Activated CD4-positive, alpha-beta memory T cell treated with anti-CD3 and anti-CD28 coated beads, Interleukin-2, amount 10 ng/mL, durations not matched to agents 7 days and 5 days (primary cell): ENCODE measurements at places on chromosomes 3 and 15. TPM values are rescaled to one million over a fixed set of nuclear protein-coding genes. Genes with fewer than 3 reads are reported as not detected.

DNA sequence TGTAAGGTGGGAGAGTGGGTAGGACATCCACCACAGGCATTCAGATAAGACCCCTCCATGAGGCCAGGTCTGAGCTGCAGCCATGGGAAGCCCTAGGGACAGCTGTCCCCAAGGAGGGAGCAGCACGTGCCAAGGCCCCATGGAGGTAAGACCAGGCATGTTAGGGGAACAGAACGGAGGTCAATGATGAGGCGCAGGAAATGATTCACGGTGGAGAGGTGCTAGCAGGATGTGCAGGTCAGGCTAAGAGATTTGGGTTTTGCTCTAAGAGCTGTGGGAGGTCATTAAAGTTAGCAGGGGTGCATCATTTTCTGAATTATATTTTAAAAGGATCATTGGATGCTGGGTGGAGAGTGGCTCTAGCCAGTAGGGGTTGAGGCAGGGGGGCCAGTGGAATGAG is 66.4 kb upstream of the SNRPA1 start:
- H3K27me3 ChIP-seq, result peaks cover 8% of the 10 kb centered on the region
- H3K4me3 ChIP-seq, result no peak overlapping the region
- DNase-seq, result no peak
- no peak overlapping the region for H3K27ac ChIP-seq
- peaks cover 8% of the 10 kb centered on the region for H3K4me1 ChIP-seq

DNA sequence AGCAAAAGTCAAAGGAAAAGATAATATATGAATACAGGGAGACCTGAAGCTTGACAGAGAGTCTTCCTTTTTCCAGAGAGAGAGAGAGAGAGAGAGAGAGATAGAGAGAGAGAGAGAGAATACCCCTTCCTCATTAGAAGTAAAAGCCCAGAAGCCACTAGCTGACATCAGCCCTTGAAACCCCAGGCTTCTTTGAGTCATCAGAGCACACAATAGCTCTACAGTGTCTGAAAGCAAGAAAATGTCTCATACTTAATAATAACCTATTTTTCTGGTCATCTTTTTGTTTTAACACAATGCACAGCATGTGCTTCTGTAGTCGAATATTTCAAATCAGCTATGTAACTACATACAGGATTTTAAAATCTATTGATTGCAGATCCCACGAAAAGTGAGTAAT is 109.2 kb upstream of the NANOGP8 start:
- DNase-seq, result no peak
- no peaks in the 10 kb centered on the region for H3K4me1 ChIP-seq
- no peak overlapping the region for H3K4me3 ChIP-seq
- no peak overlapping the region for H3K27ac ChIP-seq
- H3K36me3 ChIP-seq, result no peaks in the 10 kb centered on the region
- H3K27me3 ChIP-seq, result no peaks in the 10 kb centered on the region

Gene SKOR1
- total RNA-seq, result 0.23 TPM

GRCh38 chr3:15197340-15198029 is 8.6 kb upstream of the CAPN7 start:
- H3K27me3 ChIP-seq, result peaks cover 22% of the 10 kb centered on the region
- no peak for DNase-seq
- no peak overlapping the region for H3K4me3 ChIP-seq
- no peak overlapping the region for H3K27ac ChIP-seq

- DNase-seq, result no peak
- no peaks in the 10 kb centered on the region for H3K27me3 ChIP-seq
- no peaks in the 10 kb centered on the region for H3K36me3 ChIP-seq
- no peak overlapping the region for H3K4me3 ChIP-seq
Measured at GRCh38 chr3:112633757-112634156, 7.2 kb downstream of the CCDC80 start.

- H3K4me3 ChIP-seq, result no peak overlapping the region
- no peaks in the 10 kb centered on the region for H3K27me3 ChIP-seq
- H3K27ac ChIP-seq, result no peak overlapping the region
- peaks cover 47% of the 10 kb centered on the region for H3K36me3 ChIP-seq
Measured at GRCh38 chr3:197874064-197874463, 75.9 kb upstream of the RPL35A start.

Gene BFSP2
- 0.55 TPM for total RNA-seq

GRCh38 chr3:25664812-25665314 is at the start of gene TOP2B:
TSS of gene TOP2B (minus strand) at chr3:25664907. CDS start at chr3:25664297, 610 bp downstream.
- H3K4me3 ChIP-seq, result peak within 1 kb of the TSS; percentile 92
- peak within 1 kb of the TSS; percentile 95 for H3K27ac ChIP-seq
- H3K27me3 ChIP-seq, result peaks cover 5% of the 10 kb centered on the region
- peaks cover 37% of the 10 kb centered on the region for H3K4me1 ChIP-seq

DNA sequence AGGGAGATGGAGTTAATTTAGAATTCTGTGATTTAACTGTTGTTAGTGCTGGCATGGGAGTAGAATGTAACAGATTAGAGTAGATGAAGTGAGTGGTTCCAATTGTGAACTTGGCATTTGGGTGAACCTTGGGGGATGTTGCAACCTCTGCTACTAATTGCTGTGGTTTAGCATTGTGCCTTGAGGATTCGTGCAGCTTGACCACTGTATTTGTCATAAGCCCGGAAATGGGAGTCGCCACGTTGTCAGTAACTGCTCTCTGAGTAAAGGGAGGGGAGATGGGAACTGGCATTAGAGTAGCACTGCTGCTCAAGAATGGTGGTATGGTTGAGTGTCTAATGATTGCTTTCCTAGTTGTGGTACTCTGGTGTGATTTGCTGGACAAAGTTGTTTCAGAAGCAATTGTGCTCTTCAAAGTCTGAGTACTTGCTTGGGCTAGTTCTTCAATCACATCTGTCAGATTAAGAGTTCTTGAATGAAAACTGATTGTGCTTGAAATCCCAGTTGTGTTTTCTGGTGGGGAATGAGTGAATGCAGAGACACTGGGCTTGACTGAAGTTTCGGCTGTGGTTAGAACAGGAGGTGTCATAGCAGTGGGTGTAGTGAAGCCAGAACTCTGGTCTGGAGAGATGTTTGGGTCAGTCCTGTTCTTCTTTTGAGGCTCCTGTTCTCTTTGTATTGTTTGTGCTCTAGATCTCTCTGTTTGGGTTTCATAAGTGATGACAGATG is 15.4 kb downstream of the IGSF10 start:
- H3K27ac ChIP-seq, result no peak overlapping the region
- no peak overlapping the region for H3K4me3 ChIP-seq
- H3K36me3 ChIP-seq, result no peaks in the 10 kb centered on the region
- no peaks in the 10 kb centered on the region for H3K4me1 ChIP-seq
- H3K27me3 ChIP-seq, result peaks cover 11% of the 10 kb centered on the region

DNA sequence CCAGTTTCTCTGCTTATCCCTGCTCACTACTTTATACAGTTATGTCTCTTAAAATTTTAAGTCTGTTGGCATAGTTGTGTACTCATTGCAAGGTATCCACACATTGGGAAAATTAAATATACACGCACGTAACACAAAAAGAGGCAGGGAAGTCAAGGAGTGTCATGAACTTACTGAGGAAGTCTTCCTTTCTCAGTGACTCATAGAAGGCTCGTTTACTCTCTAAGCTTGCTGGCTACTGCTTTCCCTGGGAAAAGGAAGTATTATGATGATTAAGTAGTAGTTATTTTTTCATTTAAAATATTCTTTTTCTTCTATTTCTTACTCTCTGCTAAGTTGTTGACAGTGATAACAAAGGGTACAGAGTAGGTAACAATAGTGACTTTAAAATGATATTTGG is 287.3 kb downstream of the UBE2E2 start:
- DNase-seq, result no peak
- H3K4me3 ChIP-seq, result no peak overlapping the region
- no peaks in the 10 kb centered on the region for H3K36me3 ChIP-seq
- H3K27me3 ChIP-seq, result no peaks in the 10 kb centered on the region

DNA sequence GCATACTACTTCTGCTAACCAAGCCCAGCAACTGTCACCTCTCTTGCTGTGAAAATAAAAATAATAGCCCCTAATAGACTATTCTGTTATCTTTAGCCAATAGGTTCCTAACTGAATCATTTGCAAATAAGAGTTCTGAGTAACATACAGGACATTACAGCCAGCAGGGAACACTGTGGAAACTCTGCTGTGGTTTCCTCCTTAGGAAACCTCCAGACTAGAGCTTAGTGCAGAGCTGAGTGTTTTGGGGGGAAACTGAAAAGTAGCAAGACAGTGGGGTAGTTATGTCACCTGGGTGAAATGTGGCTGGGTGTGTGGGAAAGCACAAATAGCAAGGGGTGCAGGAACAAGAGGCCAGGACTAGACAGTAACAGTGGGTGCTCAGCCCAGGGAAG is 32.4 kb downstream of the DZIP1L start:
- H3K4me3 ChIP-seq, result peak overlapping the region; percentile 56
- no peaks in the 10 kb centered on the region for H3K36me3 ChIP-seq
- H3K27me3 ChIP-seq, result peaks cover 18% of the 10 kb centered on the region
- H3K4me1 ChIP-seq, result peaks cover 32% of the 10 kb centered on the region
- DNase-seq, result no peak

- H3K4me3 ChIP-seq, result no peak overlapping the region
- H3K27me3 ChIP-seq, result no peaks in the 10 kb centered on the region
- H3K36me3 ChIP-seq, result no peaks in the 10 kb centered on the region
- H3K4me1 ChIP-seq, result no peaks in the 10 kb centered on the region
- H3K27ac ChIP-seq, result no peak overlapping the region
- no peak for DNase-seq
Measured at GRCh38 chr3:79810092-79810491, 42.3 kb upstream of the ROBO1 start.

- no peak for DNase-seq
- H3K4me1 ChIP-seq, result peaks cover 23% of the 10 kb centered on the region
Measured at GRCh38 chr3:196218155-196218712, 1.9 kb downstream of the SLC51A start.

GRCh38 chr3:150556792-150557191 is 10.2 kb downstream of the EIF2A start:
- no peak overlapping the region for H3K27ac ChIP-seq
- H3K36me3 ChIP-seq, result peaks cover 61% of the 10 kb centered on the region
- no peaks in the 10 kb centered on the region for H3K27me3 ChIP-seq
- H3K4me1 ChIP-seq, result peaks cover 33% of the 10 kb centered on the region
- no peak overlapping the region for H3K4me3 ChIP-seq

DNA sequence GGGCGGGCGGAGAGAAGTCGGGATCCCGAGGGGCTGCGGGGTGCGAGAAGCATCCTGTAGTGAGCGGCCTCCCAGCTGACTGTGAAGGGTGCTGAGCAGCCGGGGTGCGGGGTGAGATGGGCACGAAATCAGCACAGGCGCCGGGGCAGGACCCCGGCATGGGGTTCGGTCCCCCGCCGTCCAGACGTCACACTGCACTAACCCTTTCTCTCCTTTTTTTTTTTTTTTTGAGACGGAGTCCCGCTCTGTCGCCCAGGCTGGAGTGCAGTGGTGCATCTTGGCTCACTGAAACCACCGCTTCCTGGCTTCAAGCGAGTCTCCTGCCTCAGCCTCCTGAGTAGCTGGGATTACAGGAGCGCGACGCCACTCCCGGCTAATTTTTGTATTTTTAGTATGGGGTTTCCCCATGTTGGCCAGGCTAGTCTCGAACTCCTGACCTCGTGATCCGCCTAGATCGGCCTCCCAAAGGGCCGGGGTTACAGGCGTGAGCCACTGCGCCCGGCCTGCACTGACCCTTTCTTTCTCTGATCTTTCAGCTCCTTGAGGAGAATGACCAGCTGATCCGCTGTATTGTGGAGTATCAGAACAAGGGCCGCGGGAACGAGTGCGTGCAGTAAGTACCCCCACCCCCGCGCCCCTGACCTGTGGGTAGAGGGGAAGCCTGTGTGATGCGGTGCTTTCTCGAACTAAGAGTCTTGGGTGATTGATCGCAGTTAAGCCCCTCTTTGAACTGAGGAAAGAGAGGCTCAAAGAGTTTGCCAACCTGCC is 513 bp downstream of the SS18L2 start:
- peak overlapping the region; percentile 88 for H3K4me3 ChIP-seq
- H3K27ac ChIP-seq, result peak overlapping the region; percentile 92
- peaks cover 58% of the 10 kb centered on the region for H3K4me1 ChIP-seq
- peak; percentile 33 for DNase-seq

- no peak overlapping the region for H3K27ac ChIP-seq
- no peak overlapping the region for H3K4me3 ChIP-seq
- peaks cover 6% of the 10 kb centered on the region for H3K36me3 ChIP-seq
- peaks cover 4% of the 10 kb centered on the region for H3K4me1 ChIP-seq
Measured at GRCh38 chr3:133899311-133899710, 3.6 kb upstream of the RAB6B start.

Gene DAPK2
- total RNA-seq, result 3.2 TPM

Gene ANKRD63
- total RNA-seq, result not detected

- H3K4me3 ChIP-seq, result no peak overlapping the region
- no peaks in the 10 kb centered on the region for H3K4me1 ChIP-seq
- no peak for DNase-seq
Measured at GRCh38 chr3:168071591-168072322, 24.0 kb downstream of the GOLIM4 start.

Gene RPUSD2
- total RNA-seq, result 11.9 TPM
